NCI-H1105 (cell line): ENCODE measurements at places on chromosomes 12 and 14.

DNA sequence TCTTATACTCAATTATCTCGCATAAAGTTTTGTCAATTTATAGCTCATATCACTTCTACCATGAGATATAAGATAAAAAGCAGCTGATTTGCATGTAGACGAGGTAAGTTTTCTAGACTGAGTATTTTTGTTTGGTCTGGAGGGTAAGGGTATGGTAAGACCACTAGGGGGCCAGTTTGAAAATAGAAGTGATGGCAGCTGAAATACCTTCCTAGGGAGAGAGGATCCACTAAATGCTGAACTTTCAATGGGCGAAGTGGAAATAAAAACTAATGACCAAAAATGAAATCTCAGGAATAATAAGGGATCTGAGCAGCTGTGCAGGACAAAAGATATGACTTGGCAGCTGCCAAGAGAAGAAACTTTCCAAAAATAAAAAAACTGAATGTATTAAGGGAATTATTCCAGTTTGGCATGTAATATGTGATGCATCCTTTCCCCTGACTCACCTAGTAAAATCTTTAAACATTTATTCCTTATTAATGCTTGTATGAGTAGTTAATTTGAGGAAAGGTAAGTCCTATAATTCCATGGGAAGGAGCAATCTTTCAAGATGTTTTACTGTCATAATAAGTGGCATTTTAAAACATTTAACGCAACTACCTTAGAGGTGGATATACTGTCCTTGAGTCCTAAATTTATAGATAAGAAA is 754.5 kb downstream of the C12orf50 start:
- peak; percentile 11 for DNase-seq

- no peak for DNase-seq
These were observed 9.8 kb downstream of the ZNF219 start for GRCh38 chr14:21088687-21089086.

GRCh38 chr12:6896846-6897435 is 7.7 kb upstream of the LRRC23 start:
- no peak for DNase-seq

DNA sequence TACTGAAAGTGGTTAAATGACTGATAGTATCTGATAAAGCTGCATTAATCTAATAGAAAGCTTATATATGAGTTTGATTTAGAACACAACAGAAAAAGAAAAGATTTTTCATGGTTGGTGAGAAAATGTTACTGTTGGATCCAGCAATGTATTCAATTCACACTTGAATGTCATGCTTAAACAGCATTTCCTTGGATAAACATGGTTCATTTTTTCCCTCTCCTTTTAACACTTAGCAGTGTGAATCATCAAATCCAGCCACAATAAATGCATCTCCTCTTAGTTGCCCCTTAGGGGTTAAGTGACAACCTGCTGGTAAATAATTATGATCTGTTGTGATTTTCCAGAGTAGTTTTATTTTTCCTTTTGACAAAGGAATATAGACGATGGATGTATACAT is 74.9 kb upstream of the GRIP1 start:
- no peak for DNase-seq

- no peak for DNase-seq
These were observed 545 bp downstream of the SMARCC2 start for GRCh38 chr12:56188778-56189098.

- DNase-seq = no peak
These were observed 24.6 kb downstream of the PLXNC1 start for GRCh38 chr12:94172973-94173372.

DNA sequence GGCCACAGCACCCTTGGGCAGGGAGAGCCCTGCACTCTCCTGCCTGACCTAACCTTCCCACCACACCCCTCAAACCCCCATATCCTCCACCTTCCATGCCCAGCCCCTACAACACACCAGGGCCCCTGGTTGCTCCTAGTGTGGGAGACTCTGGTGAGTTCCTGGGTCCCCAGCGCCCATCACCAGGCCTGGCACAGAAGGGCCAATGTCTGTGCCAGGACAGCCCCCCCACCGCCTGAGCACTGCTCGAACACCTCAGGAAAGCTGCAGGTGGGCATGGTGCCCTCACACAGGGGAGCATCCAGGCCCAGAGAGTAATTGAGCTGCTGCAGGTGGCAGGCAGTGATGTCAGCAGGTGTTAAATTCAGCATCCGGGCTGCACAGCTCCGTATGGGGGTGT is 15.2 kb downstream of the ADCY6 start:
- DNase-seq = no peak

- DNase-seq = no peak
These were observed 139.5 kb upstream of the AMIGO2 start for GRCh38 chr12:47219243-47219642.

- DNase-seq = no peak
These were observed 67.0 kb downstream of the SYT1 start for GRCh38 chr12:78931466-78931990.

GRCh38 chr12:29187756-29188155 is 38.7 kb downstream of the FAR2 start:
- DNase-seq = no peak

GRCh38 chr12:12941450-12942350 is 10.3 kb downstream of the GPRC5D start:
- DNase-seq = no peak

- DNase-seq = no peak
These were observed 74.0 kb upstream of the CDKN3 start for GRCh38 chr14:54322701-54323337.

GRCh38 chr14:89418452-89418851 is 1.4 kb upstream of the FOXN3 start:
- DNase-seq = no peak

DNA sequence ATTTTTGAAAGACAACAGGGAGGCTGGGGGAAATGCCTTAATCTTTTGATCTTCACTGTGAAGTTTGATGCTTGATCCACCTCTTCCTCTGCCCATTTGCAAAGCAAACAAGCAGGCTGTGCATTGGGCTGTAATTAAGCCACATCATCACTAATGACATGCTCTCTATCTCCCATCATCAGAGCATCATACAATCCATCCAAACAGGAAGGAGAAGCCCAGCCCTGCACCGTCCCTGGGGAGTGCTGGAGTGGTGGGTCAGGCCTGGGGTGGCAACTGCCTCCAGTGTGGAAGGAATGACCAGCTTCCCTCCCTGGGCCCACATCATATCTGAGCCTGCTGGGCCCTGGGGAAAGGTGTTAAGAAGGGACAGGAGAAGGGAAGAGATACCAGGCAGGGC is 6.9 kb upstream of the KRT74 start:
- DNase-seq = peak; percentile 6

GRCh38 chr14:90445011-90445410 is 48.2 kb downstream of the CALM1 start:
- DNase-seq = no peak

DNA sequence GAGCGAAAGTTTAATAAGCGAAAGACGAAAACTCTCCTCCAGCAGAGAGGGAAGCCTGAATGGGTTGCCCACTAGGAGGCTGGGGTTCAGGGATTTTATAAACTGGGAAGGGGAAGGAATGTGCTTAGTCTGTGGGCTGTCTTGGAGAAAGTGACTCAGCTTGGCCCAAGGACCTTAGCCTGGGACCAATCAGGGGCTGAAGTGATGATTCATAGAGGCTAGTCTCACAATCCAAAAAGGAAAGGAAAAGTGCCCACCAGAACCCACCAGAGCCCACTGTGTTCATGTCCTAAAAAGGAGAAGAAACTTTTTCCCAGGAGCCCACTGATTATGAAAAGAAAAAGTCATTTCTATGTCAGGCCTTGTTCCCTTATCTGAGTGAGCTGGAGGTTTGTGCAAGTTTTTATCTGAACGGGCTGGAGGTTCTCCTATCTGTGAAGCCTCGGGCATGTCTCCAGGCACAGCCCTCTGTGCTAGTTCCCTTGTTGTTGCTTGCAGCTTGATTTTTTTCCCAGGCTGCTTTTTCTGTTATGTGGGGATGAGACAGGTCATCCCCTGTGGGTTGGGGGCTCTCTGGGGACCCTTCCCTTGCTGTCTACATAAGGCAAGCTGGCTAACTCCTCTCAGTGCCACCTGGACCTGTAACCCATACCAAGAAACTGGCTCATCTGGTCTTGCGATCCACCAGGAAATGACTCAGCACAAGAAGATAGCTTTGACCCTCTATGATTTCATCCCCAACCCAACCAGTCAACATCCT is 8.3 kb upstream of the GOLGA5 start:
- no peak for DNase-seq

DNA sequence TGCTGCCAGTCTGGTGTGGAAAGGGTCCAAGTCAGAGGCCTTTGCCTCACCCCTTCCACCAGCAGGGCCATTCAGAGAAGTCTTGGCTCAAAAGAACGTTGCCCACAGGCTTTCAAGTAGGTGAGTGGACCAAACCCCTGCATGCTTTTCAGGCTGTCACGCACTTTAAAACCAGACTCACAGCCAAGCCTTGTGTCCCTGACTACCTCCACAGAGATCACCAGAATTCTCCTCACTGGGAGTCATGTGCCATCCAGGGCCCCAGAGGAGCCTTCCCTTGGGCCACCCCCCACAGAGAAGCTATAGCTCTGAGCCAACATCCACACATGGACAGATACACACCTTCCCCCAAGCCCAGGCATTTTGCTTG is 283.1 kb downstream of the DPF3 start:
- no peak for DNase-seq

DNA sequence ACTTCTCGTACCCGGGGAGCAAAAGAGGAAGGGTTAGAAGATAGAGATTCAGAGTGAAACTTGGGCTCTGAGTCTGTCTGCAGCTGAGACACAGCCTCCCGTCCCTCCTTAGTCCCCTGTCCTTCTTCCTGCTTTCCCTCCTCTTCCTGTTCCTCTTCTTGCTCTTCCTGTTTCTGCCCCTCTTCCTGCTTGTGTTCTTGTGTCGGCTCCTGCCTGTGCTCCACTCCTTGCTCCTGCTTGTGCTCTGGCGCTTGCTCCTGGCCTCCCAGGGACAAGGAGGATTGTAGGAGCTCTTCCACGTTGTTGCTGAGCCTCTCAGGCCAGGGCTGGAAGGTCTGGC is 3.0 kb downstream of the ACRBP start:
- no peak for DNase-seq

- DNase-seq = no peak
These were observed 81.9 kb upstream of the TSPAN8 start for GRCh38 chr12:71239731-71240130.

- DNase-seq = no peak
These were observed 20.1 kb upstream of the AKAP5 start for GRCh38 chr14:64444984-64445845.

- DNase-seq = no peak
These were observed 6.0 kb upstream of the MANSC4 start for GRCh38 chr12:27785882-27786570.

DNA sequence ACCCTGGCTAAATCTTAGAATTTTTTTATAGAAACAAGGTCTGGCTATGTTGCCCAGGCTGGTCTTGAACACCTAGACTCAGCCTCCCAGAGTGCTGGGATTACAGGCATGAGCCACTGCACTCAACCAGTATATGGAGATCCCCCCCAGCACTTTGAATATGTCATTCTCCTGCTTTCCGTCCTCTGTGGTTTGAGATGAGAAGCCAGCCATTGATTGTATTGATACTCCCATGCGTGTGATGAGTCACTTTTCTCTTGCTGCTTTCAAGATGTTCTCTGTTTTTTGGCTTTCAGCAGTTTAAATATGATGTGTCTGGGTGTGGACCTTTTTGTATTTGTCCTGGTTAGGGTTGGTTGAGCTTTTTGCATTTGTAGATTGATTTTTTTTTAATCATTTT is 75.2 kb upstream of the DNM1L start:
- DNase-seq = no peak

DNA sequence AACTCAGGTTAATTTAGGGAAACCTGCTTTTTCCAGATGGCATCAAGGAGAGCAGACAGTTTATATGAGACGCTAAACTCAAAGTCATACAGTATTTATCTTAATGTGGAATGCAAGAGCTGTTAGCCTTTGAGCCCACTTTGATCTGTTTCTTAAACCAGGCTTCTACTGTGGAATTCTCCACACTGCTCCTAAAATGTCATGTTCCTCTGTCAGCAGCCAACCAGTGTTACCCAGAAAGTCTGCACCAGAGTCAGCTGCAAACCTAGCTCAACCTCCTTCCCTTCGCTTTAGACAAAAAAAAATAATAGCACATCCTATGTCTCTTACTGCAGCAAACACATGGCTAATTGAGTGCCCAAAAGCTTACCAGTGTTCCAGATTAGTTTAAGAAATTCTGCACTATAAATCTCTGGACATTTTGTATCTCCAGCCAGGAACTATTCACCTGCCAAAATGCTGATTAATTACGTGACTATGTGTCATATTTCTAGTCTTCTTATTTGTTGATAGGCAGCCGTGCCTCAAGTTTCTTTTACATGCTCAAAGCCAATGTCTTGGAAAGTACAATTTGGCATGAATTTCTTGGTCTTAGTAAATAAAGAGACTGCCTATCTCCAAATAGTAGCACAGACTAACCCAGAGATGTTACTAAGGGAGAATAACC is 21.8 kb downstream of the ARMH4 start:
- no peak for DNase-seq
